NCI-H2081 (cell line): ENCODE measurements at places on chromosomes 12 and 14.

- no peak for DNase-seq
Measured at GRCh38 chr12:18431771-18432170, 170.5 kb downstream of the PIK3C2G start.

DNA sequence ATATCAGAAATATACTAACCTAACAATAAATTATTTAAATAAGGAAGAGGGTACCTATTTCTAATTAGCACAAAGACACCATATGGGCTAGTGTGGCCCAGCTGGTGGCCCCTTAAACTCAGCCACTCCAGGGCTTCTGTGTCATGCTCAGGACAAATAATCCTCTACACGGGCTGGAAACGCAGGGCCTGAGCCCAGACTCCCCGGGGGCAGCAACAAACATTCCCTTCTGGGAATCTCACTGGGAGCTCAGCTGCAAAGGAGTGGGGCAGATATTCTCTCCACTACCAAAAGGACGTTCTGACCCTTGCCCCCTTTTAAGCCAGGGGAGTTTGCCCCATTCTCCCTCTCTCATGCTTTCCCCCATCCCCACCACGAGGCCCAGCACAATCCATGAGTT lies 43.7 kb upstream of the ELK3 start:
- no peak for DNase-seq

GRCh38 chr12:53071591-53072551 lies 7.3 kb downstream of the SPRYD3 start:
- DNase-seq, result peak; percentile 39

GRCh38 chr12:97022536-97023230 lies 115.6 kb downstream of the NEDD1 start:
- DNase-seq, result peak; percentile 63

DNA sequence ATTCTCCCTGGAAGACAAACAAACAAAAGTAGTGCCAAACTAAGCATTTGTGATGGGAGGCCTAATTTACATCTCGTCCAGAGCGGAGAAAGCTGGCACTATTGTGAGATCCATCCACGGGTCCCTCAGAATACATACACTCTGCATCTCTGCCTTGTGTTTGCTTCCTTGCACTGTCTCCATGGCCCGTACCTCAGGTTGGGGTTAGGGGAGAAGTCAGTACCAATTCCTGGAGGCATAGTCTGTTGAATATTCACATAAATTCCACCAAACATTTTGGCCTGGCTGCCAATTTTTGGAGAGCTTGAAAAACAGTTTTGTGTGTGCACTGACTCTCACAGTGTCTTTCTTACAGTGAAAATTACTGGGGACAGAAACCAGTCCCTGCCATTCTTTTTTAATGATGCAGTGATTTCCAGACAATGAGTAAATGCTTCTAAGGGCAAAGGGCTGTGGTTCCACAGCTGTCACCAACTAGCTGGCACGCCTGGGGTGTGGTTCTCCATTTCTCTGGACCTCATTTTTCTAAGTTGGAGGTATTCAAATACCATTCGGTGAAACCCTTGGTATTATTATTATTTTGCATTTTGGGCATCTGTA lies 119.7 kb upstream of the HIF1A start:
- DNase-seq, result no peak
